Activated T-cell treated with anti-CD3 and anti-CD28 coated beads, Interleukin-2, amount 50 U/mL, for 1 hour (primary cell): ENCODE measurements at places on chromosomes 7 and 10.

DNA sequence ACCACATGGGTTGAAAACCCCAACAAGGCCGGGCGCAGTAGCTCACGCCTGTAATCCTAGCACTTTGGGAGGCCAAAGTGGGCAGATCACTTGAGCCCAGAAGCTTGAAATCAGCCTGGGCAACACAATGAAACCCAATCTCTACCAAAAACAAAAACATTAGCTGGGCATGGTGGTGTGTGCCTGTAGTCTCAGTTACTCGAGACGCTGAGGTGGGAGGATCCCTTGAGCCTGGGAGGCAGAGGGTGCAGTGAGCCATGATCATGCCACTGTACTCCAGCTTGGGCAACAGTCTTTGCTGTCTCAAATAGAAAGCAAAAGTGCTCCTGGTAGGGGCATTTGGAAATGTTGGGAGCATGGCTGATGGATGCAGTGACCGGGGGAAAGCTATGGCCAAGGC lies 209.6 kb upstream of the PLXNA4 start:
- no peak for DNase-seq

DNA sequence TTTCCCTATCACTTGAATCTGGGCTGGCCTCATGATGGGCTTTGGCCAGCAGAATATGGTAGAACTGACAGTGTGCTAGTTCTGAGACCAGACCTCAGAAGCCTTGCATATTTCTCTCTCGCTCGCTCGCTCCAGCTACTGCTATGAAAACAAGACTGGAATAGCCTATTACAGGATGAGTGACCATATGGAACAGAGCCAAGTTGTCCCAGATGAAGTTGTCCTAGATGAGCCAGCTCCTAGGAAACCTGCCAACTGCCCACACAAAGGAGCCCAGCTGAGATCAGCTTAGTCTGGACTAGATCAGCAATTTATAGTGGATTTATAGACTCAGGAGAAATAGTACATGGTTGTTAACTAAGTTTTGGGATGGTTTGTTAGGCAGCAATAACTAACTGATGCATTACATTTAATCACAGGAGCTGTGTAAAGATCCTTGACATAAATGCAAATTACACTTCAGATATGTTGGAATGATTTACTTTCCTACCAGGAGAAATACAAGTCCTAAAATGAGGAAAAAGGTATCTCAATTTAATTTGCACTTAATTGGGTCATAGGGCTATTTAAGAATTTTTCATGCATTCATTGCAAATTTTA lies 6.8 kb upstream of the HECW1 start:
- DNase-seq, result no peak

- no peak for DNase-seq
These were observed 10.9 kb upstream of the EXOC6 start for GRCh38 chr10:92837456-92837855.

GRCh38 chr10:60314069-60314940 lies 75.4 kb downstream of the ANK3 start:
- no peak for DNase-seq

GRCh38 chr10:10872035-10872673 lies 145.5 kb upstream of the CELF2 start:
- no peak for DNase-seq

DNA sequence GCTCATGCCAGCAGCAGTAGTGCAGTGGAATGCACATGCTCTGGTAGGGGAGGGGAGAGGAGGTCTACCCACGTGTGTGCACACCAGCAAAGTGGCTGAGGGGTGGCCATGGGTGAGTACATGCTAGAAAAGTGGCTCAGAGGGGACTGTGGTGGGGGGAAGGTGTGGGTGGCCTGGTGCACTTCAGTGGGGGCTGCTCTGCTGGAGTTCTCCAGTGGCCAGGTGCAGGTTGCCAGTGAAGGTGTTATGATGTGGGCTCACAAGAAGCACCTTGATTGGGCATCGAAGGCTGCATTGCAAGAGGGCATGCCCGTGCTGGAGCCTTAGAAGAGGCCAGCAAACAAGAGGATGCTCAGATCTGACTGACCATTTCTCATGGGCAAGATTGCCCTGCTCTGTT lies 613.6 kb upstream of the PHF14 start:
- no peak for DNase-seq

- no peak for DNase-seq
These were observed 33.5 kb downstream of the ZNF800 start for GRCh38 chr7:127359011-127359410.

GRCh38 chr7:68562323-68562899 lies 1035.9 kb upstream of the AUTS2 start:
- no peak for DNase-seq

DNA sequence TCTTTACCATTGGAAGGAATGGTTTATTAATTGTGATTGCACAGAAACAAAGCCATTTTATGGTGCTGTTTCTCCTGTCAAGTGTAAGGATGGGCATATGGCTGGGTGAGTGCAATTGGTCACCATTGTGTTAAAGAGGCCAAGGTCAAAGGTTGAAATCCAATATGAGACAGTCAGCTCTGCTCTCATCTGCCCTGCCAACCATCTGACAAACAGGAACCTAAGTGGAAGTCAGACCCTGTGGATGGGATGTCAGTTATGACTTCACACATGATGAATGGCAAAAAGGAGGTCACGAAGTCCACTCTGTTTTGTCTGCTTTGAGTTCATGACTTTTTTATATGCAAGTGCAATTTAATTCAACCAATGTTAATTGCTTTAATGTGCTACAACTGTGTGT lies 172.7 kb upstream of the TMEM229A start:
- no peak for DNase-seq

DNA sequence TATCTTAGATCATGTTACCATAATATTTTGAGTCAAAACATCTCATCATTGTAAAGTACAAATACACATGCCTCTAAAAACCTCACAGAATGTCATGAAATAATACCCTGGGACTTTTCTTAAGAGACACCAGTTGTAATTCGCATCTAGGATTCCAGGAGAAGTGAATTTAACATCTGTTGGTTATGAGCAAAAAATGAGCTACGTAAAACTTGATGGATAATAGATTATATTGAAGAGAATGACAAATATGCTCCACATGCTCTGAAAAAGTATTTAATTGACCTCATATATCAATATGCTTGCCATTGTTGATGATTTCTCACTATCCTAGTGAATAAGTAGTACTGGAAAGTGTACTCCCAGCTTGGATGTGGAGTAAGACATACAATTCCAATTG lies 227.0 kb downstream of the BBS9 start:
- no peak for DNase-seq

DNA sequence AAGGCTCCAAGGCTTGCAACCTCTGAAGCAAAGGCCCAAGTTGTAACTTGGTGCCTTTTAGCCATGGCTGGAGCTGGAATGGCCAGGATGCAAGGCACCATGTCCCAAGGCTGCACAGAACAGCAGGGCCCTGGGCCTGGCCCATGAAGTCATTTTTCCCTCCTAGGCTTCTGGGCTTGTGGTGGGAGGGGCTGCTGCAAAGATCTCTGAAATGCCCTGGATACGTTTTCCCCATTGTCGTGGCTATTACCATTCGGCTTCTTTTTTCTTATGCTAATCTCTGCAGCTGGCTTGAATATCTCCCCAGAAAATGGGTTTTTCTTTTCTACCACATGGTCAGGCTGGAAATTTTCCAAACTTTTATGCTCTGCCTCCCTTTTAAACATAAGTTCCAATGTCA lies 234.2 kb downstream of the CDK14 start:
- no peak for DNase-seq

DNA sequence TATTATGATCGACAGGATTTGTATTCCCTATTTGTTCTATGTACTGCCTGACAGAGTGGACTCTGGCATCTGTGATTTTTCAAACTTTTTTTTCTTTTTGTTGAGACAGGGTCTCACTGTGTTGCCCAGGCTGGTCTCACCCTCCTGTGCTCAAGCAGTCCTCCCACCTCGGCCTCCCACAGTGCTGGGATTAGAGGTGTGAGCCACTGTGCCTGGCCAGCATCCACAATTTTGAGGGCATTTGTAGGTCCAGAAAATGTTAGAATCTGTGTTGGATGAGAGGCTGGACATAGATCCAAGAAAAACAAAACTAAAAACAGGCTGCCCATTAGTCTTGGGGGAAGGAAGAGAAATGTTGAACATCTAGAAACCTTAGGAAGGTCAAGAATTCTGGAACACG lies 34.3 kb downstream of the SGPL1 start:
- no peak for DNase-seq

DNA sequence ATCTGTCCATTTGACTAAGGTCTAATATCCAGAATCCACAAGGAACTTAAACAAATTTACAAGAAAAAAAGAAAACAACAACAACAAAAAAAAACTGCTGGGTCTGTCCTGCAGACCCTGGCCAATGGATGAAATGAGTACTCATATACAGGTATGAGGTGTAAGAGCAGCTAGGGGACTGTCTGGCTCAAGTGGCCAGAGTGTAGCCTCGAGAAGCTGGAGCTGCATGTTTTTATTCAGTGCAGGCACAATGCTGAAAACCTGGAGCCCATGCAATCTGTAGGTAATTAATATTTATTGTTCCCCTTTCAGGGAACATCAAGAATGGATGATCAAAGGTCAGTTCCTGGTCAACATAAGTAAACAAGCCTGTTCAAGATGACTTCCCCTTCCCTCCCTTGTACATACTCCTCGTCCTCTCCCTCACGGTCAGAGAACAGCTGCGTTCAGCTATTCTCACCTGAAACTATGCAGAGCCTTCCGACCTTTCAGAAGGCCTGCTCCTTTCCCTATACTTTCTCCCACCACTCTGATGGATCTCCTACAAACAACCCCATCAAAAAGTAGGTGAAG lies 15.5 kb downstream of the CYP2C19 start:
- DNase-seq, result no peak

GRCh38 chr10:48343921-48344598 lies 37.6 kb downstream of the MAPK8 start:
- no peak for DNase-seq

- DNase-seq, result no peak
These were observed 332.2 kb downstream of the EXOC4 start for GRCh38 chr7:133584956-133585668.

GRCh38 chr7:105487579-105488571 lies 34.2 kb downstream of the PUS7 start:
- no peak for DNase-seq

GRCh38 chr10:122561212-122561611 lies 658 bp downstream of the DMBT1 start:
- DNase-seq, result no peak

GRCh38 chr7:138154661-138155060 lies 78.4 kb downstream of the AKR1D1 start:
- no peak for DNase-seq

- DNase-seq, result no peak
These were observed 33.6 kb downstream of the ST7 start for GRCh38 chr7:116986611-116987565.

DNA sequence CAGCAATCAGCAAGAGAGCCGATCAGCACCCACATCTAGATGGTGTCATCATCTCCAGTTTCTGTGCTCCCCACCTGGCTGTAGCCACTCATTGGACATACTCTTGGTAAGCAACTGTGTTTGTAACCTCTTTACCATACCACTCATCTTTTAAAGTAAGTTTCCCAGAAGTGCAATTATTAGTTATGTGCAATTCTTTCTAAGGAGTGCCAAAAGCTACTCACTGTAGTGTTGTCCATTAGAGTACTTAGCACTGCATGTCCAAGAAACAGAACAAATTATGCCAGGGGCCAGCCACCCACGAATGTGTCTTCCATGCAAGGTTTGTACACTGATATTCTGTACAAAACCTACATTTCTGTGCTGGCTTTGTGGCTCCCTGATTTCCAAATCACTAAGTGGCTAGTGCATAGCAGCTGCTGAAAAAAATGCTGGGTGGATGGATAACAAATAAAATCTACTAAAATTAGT lies 131.9 kb downstream of the SRPK2 start:
- no peak for DNase-seq

DNA sequence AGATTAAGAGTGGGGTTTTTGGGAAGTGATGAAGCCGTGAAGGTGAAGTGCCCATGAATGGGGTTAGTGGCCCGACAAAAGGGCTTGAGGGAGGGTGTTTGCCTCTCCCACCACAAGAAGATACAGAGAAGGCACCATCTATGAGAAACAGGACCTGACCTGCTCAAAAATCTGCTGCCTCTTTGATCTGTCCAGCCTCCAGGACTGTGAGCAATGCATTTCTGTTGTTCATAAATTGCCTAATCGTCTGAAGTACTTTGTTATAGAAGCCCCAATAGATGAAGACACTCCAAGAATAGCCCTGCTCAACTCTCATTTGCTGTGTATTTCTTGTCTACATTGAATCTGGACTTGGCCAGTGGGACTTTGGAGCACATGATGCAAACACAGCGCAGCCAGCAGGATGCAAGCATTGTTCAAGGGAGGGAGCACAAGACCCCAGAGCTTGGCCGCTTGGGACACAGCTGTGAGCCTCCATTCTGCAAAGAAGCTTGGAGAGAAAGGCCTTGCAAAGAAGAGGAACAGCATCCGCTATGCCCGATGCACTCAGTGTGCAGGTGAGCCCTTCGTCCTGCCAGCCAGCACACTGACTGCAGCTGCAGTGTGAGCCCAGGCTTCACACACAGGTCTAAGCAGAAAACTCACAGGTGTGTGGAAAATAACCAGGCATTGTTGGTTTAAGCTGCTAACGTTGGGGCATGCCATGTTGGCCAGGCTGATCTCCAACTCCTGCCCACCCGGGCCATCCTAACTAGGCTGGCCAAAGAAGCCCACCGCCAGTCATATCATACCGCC lies 73.2 kb upstream of the KLF6 start:
- no peak for DNase-seq

DNA sequence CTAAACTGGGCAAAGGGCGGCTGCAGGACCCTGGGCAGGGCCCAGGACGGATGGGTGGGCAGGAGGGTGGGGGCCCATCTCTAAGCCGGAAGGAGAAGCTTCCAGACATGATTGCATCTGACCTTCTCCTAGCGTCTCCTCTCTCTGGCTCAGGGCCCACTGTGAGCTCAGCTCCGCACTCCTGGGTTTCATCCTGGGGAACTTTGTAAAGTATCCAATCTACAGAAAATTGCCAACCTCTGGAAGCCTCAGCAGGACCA lies 8.8 kb upstream of the RET start:
- DNase-seq, result no peak

GRCh38 chr7:82542665-82543064 lies 99.1 kb upstream of the CACNA2D1 start:
- DNase-seq, result no peak

DNA sequence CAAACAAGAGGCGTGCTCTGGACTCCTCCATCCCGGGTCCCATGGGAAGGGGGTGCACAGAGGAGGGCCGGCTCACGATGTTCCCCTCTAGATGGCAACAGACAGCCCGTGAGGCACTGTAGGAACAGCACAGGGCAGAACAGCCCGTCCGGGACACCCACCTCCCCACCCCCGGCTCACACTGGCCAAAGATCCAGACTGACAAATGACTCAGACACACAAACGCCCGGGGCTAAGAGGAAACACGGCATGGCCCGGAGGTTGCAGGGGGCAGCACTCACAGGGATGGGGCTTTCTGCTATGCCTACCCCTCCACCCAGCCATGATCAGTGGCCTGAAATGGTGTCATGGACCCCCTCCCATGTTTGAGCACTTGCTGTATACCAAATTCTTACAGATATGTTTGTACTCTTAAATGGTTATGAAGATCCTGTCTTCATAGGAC lies 4.9 kb upstream of the ELN start:
- no peak for DNase-seq

GRCh38 chr7:1225441-1226185 lies 7.1 kb upstream of the UNCX start:
- peak; percentile 58 for DNase-seq
